Stimulated activated CD4-positive, alpha-beta T cell treated with anti-CD3 and anti-CD28 coated beads, Interleukin-4, amount 100 ng/mL, for 24 hours (primary cell): ENCODE measurements at places on chromosomes 4 and X.

DNA sequence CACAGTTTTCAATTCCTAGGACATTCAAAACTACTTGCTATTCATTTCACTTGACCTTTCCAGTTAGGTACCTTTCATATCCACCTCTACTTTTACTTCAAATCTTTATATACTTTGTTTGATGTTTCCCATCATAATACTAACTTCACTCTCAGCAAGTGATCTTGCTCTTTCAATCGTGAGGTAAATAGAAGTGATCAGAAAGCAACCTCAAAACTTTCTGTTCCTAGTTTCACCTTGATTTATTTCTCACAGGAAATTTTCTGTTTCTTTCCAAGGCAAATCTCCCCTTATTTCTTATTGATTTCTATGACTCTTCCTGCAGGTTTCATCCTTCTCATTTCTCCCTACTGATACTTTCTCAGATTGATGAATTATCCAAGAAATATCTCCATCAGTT lies 623.5 kb downstream of the FSTL5 start:
- no peak for DNase-seq

DNA sequence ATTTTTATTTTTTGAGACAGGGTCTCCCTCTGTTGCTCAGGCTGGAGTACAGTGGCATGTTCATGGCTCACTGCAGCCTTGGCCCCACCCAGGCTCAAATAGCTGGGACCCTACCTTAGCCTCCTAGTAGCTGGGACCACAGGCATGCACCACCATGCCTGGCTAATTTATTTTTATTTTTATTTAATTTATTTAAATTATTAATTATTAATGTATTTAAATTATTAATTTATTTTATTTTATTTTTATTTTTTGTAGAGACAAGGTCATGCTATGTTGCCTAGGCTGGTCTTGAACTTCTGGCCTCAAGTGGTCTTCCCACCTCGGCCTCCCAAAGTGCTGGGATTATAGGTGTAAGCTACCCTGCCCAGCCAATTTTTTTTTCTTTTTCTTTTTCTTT lies 69.3 kb downstream of the EGF start:
- no peak for DNase-seq

- no peak for DNase-seq
Observed at GRCh38 chrX:113790987-113791386, 792.9 kb upstream of the HTR2C start.

DNA sequence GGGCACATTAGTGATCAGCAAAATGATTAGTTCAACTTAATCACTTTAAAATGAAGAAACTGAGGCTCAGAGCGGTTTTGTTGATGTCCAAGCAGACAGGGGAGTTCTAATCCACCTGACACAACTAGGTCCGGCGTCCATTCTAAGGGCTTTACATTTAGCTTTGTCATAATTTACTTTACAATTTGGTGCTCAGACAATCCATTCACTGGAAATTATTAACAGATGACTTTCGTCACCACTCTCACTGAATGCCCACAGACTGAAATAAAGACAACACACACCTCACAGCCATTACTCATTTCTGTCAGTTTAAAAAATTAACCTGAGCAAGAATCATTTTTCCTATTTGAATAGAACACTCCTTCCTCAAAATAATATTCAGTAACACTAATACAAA lies 10.8 kb downstream of the NR3C2 start:
- no peak for DNase-seq
